ENCODE measurements at places on chromosomes 5 and 9.

DNA sequence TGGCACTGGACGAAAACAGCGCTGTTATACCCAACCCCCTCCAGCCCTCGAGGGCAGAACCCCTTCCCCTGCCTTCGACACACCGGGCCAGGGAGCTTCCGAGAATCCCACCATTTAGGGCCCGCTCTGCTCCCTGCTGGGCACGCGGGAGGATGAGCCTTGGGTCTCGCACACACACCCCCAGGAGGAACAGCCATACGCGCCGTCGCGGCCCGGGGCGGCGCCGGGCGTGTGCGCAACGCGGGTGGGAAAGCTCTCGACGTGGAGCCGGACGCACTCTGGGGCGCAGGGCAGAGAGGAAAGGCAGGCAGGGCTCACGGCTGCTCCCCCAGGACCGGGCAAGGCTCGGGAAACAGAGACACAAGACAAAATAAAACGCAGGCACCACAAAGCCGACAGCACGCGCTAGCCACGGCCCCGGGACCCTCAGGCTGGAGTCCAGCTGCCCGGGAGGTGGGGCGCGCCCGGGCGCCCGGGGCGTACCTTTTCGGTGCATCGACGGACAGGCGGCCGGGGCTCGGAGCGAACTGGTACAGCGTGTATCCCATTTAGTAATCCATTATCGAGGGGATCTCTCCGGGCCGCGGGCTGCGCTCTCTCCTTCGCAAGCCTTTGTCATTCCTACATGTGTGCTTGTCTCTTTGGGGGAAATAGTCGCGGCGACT, 789 bp downstream of the SEMA6A start:
- DNase-seq: no peak

GRCh38 chr9:109863961-109864360, 84.0 kb downstream of the PALM2AKAP2 start:
- no peak for DNase-seq

DNA sequence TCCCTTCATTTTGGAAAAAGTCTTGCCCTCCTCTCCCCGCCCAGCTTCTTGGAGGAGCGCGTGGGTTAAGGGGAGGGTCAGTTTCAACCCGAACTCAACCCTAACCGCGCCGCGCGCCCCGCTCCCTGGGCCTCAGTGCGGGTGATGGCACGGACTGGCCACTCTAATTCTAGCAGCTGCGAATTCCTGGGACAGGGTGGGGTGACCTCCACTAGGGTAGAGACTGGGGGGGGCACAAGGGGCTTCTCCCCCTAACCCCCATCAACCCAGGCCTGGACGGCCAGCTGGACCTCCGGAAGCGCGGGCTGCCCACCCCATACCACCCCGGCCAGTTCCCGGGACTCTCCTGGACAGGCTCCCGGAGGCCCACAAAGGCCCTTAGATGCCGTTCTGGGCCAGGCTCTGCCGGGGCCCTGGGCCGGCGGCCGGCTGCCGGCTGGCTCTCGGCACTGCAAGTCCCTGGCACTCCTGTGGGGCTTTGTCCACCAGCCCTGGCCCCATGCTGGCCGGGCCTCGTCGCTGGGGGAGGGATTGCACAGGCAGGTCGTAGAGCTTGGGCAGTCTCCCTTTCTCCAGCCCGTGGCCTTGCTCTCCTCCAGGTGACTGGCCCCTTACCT, 7.2 kb upstream of the PSD2 start:
- no peak for DNase-seq

DNA sequence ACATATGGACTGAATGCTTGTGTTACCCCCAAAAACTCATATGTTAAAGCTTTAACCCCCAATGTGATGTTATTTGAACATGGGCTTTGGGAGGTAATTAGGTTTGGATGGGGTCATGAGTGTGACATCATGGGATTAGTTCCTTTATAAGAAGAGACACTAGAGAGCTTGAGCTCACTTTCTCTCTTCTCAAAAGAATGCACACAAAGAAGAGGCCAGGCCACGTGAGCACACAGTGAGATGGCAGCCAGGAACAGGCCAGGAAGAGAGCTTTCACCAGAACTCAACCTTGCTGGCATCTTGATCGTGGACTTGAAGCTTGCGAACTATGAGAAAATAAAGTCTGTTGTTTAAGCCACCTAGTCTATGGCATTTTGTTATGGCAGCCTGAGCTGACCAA, 360.6 kb downstream of the NR2F1-AS1 start:
- no peak for DNase-seq

DNA sequence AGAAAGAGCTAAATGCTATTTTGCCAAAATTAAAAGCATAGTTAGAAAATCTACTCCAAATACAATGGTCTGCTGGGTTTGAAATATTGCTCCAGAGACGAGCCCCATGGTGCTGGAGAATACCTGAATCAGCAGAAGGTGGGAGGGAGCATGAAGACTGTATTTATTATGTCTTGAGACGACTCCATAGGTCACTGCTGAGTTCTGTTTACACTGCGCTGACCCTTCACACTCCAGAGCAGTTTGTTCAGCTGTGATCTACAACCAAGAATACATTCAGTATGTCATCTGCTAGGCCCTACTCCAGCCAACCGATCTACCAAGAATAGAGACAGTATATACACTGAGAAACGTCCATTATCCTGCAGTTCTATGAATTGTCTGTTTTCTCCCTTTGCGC, 150.5 kb downstream of the TLE1 start:
- no peak for DNase-seq

DNA sequence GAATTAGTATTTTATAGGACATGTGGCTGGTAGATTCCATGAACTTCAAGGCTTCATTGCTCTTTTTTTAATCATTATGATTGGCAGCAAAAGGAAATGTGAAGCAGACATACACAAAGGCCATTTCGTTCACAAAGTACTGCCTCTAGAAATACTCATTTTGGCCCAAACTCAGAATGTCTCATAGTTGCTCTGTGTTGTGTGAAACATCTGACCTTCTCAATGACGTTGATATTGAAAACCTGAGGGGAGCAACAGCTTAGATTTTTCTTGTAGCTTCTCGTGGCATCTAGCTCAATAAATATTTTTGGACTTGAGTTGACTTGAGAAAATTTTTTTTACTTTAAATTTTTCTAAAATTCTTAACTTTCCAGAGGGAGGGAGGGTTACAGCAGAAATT, 12.4 kb downstream of the KCNV2 start:
- no peak for DNase-seq

DNA sequence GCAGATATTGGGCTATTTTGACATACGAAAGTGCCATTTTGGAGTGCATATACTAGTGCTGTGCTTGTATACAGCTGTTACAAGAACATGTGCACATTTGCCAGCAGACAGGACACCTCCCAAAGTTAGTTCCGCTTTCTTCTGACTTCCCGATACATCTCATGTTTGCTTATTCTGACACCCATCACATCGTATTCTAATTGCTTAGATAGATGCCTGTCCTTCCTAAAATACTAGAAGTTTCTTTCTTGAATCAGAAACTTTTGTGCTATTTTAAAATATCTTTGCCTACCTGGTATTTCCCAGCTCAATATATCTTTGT, 177.8 kb downstream of the TTLL11 start:
- DNase-seq: no peak

GRCh38 chr5:76594107-76594506, 29.1 kb downstream of the F2RL2 start:
- no peak for DNase-seq

DNA sequence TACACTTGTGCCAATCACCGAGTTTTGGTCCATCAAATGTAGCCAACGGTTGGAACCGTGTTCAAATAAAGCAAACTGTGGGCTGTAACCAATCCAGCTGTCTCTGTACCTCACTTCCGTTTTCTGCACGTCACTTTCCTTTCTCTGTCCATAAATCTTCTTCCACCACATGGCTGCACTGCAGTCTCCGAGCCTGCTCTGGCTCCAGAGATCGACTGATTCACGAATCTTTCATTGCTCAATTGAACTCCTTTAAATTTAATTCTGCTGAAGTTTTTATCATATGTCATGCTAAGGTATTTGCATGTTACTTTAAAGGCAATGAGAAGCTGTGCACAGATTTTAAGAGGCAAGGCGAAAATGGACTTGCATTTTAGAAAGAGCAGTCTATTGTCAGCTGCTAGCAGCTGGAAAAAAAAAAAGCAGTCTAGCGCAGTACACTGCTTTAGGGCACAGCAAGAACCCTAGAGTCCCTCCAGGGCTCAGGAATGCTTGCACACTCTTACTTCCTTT, 13.2 kb downstream of the TTC39B start:
- no peak for DNase-seq

- no peak for DNase-seq
These were observed 57.9 kb upstream of the ERBIN start for GRCh38 chr5:65868509-65868908.

DNA sequence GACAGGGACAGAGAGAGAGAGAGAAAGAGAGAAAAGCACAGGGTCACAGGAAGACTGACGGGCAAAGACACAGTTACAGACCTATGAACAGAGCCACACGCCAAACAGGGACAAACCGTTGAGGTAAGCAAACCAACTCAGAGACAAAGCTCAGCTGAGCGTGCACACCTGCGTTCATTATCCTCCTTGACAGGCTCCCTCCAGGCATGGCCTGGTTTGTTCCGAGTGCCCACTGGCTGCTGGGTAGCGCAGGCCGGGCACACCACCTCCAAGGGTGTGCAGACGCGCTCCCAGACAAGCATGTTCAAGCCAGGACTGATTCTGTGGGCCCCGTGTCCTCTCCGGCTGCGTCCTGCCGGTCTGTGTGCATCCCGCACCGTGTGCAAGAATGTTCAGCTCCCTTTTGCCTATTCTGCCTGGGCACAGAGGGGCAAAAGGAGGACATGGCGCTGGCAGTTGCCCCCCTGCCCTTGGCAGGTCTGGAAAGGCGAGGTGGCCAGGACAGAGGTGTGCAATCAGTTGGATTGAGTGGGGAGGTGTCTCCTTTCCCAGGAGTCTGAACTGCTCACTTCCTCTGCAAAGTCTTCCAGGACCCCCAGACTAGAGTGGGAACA, 467 bp upstream of the SMIM32 start:
- DNase-seq: no peak

DNA sequence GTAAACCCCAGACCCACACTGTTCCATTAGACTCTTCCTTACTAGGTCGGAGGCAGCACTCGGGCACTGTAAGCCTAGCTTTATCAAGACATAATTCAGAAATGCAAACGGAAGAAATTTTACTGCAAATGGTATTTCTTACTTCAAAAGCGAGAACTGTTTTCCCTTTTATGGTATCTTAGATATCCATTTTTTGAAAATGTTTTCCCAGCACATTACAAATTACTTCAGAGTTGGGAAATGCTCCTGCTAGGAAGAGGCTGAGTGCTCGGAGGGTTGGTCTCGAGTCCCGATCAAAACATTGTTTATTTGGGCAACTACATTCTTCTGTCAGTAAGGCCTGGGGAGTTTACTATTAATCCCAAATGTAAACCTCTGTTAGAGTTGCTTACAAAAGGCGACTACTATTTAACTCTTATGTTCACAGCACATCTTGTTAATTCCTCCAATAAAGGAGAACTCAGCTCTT, 332.9 kb downstream of the CWC27 start:
- no peak for DNase-seq

DNA sequence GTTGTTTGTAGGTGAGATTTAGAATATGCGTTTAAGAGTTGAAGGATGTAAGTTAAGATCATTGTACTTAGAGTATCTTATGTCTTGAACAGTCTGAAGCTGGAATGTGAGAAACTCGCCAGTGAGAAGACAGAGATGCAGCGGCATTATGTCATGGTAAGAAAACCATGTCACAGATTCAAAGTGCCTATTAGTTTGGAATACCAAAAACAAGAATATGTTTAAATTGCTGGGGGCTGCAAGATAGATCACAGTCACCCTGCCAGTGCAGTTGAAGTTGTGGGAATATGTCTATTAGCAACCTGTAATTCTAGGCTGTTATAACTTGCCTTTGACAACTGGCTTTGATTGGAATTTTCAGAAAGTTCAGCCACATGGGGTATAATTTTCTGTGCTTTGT, 3.0 kb downstream of the TLE4 start:
- no peak for DNase-seq

DNA sequence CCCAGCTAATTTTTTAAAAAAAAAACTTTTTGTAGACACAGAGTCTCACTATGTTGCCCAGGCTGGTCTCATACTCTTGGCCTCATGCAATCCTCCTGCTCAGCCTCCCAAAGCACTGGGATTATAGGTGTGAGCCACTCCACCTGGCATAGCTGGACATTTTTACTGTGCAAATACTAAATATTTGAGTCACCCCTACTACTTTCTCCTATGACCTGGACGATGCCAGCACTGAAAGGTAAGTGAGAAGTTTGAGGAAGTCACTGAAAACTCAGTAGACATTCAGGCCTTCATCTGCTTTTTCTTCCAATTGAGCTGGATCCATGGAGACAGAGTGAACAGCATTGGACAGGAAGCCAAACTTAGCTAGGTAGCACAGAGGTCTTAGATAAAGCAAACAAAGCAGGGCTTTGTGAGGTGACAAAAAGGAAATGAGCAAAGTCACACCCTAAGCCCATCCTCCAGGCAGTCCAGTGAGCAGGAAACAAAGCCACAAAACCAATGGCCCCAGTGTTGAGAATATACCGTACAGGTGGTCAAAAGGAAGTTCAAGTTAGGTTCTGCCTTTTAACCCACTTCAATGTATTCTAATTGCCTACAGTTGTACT, 192.6 kb upstream of the RASA1 start:
- DNase-seq: no peak

- no peak for DNase-seq
These were observed 18.6 kb downstream of the C9orf57 start for GRCh38 chr9:72041775-72042194.

DNA sequence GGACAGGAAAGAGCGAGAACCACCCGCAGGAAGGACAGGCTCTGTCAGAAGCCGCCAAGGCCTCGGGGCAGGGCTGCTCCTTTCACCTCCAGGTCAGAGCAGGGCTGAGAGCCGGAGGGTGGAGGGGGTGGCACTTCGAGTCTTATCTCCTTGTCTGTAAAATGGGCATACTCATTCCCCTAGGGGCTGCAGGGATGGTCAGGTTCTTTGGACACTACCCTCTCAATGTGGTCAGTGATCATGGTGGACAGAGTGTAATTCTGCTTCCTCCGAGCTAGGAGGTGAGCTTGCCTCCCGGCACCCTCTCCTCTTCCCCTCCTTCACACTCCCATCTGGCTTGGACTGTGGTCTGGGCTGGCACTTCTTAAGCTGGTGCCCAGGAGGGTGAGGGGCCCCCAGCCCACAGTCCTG, 39.6 kb downstream of the RGS3 start:
- no peak for DNase-seq

- no peak for DNase-seq
These were observed 652.0 kb downstream of the MTRR start for GRCh38 chr5:8520917-8521316.

DNA sequence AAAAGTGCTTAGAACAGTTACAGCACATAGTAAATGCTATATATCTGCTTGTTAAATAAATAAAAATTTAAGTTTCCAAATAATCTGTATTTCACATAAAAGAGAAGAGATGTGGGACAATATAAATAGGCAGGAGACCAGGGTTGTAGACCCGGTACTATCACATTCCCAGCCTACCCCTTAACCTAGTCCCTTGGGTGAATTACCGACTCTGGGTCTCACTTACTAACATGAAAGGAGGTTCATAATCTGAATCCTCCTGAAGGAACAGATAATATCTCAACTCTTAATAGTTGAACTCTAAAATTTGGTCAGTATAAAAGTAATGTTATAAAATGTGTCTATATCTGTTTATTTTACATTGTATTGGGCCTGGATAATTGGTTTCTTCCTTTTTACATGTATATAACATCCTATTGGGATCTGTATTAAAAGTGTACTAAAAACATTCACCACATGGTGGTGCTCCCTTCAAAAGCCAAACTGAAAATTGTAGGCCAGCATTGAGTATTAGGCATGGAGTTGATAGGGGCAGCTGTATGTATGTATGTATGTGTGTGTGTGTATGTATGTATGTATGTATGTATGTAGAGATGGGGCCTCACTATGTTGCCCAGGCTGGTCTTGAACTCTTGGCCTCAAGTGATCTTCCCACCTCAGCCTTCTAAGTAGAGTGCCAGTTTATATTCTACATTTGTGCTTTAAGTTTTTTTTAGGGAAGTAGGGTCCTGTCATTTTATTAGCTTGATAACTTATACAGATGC, 64.2 kb upstream of the ABL1 start:
- no peak for DNase-seq

Data from stimulated activated CD4-positive, alpha-beta T cell treated with anti-CD3 and anti-CD28 coated beads, TNF-alpha, amount 100 ng/mL, for 24 hours (primary cell).